Transverse colon (tissue), 4 donors: ENCODE measurements at places on chromosomes 5 and 9. TPM values are rescaled to one million over a fixed set of nuclear protein-coding genes. Genes with fewer than 3 reads are reported as not detected.
A peak's percentile ranks its signal among the peaks of the same experiment; 100 is the strongest.

Gene SLC45A2
- 1.6 TPM for total RNA-seq

Gene SELENOP
- 1,504 TPM for total RNA-seq

Gene IFNA21
- total RNA-seq, result not detected

Gene EIF4E1B
- not detected for total RNA-seq

Gene GGTA1
- 3.5 TPM for total RNA-seq

DNA sequence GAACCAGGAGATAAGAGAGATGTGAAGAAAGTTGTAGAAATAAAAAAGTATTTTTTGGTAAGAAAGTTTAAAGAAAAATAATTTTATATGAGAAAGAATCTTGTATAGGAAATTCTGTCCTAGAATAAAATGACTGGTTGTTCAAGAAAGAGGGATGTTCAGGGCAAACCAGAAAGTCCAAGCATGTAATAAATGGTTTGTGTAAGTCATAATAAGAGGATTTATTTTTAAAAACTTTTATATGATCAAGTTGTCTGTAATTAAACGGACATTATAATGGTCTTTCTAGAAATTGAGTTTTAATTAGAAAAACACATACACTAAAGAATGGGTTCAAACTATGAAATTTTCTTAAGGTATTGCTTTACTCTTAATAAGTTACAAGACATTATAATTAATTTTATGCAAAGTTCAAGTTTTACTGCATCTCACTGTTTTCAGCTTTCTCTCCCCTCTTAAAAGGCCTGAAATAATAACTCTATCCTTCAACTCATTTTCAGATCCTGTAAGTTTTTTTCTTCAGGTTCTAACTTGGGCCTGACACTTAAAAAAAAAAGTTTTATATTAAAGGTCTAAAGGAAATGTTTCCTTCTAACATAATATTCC lies 56.1 kb upstream of the ZNF300 start:
- DNase-seq, result no peak

- no peak for DNase-seq
These were observed 9.7 kb upstream of the OBP2A start for GRCh38 chr9:135536216-135536615.

- DNase-seq, result no peak
These were observed 105.6 kb downstream of the FGF18 start for GRCh38 chr5:171525085-171525484.

DNA sequence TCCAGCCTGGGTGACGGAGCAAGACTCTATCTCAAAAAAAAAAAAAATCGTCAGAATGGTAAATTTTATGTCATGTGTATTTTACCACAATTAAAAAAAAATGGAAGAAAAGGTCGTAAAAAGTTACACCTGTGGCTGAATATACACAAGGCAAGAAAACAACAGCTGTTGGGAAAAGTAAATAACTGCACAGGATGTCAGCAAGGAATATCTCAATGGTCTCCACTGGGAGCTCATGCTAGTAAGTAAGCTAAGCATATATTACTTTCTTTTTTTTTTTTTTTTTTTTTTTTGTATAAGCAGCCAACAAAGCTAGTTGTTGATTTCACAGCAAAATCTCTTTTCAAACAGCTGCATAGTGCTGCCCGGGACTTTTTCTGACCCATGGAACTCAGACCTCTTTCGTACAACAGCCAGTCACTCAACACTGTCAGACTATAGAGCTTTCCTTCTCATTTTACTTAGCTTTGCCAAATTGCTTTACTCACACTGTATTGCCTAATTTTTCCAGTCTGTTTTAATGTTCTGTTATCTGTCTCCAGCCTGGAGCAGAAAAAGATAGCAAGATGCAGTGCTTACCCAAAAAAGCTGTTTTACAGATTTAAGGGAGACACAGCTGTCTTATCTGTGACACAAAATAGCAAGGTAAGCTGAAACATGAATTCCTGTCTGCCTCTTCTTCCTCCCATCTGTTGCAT lies 175.9 kb downstream of the ENC1 start:
- DNase-seq, result no peak

DNA sequence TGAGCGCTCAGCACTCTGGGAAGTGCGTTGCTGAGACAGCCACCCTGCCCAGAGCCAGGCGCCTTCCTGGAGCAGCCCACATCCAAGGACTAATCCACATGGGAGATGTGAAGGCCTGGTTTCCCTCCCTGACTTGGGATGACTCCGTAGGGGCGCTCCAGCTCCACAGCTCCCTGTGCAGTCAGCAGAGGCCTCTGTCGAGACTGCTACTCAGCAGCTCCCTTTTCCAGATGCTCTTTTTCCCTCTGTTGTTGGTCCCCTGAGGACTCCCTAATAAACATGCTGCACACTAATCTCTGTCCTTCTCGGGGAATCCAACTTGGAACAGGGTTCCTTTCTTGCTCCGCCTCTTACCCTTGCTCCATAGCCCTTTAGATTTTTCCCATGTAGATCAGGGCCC lies 237.3 kb downstream of the ZSWIM6 start:
- no peak for DNase-seq

DNA sequence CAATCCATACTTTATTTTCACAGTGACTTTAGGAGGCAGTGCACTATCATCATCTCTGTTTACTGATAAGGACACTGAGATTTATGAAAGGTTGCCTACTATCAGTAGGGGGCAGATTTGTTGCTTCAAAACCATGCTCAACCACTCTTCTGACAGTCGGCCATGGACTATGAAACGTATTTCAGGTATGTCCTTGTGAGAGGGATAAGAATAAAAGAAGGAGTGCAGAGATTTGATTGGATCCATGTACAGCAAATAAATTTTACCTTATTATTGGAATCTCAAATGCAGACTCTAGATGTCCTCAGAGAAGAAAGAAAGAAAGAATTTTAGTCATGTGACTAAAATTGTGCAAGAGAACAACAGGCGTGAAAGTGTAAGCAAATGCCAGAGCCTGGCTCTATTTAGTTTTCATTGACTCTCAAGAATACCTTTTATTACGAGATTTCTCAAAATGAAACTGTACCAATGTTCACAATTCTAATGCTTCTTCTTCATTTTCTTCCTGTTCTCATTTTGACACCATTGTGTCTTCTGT lies 296.6 kb upstream of the RASA1 start:
- DNase-seq, result no peak

DNA sequence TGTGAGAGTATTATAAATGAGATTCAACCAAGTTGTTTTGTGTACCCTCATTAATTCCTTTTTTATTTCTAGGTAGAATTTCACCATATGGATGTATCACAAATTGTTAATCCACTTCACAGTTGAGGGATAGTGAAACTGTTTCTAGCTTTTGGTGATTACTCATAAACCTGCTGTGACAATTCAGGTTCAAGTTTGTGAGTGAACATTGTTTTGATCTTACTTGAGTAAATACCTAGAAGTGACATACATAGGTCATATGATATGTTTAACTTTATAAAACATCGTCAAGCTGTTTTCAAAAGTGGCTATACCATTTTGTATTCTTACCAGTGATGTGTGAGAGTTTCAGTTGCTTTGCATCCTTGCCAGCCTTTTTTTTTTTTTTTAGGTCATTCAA lies 112.9 kb downstream of the CAMK4 start:
- DNase-seq, result no peak

- no peak for DNase-seq
These were observed 181.8 kb upstream of the MVB12B start for GRCh38 chr9:126144603-126145456.

GRCh38 chr5:154359221-154359573 lies 86.6 kb upstream of the SAP30L start:
- no peak for DNase-seq

GRCh38 chr5:634191-634590 lies 22.1 kb downstream of the CEP72 start:
- DNase-seq, result no peak

DNA sequence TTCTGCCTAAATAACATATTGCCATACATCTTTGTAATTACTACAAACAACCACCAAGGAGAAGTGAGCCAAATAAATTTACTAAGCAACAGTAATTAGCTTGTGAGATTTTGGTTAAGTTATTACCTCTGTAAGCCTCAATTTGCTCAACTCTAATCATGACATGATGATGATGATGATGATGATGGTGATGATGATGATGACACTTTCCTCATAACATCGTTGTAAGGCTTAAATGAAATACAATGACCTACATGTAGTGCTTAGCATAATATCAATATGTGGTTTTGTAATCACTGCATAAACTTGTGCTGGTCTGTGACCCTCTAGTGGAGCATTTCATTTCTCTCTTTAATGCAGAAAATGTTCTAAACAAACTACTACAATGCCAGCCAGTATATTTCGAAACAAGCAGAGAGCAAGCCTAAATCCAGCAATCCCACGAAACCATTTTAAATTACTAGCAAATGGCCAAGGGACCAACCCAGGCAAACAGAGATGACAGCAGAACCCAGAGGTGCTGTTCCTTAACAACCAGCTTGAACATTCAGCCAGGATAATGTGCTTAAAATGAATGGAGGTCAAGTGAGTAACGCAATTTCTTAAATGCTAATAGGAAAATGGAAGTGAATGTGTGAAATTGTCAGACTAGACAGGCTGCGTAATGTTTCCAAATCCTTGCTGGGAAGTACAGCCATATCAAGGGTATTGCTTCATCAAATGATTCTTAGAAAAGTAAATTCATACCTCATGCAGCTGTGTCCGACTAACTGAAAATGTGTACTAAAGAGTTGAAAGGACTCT lies 281.9 kb upstream of the PUM3 start:
- no peak for DNase-seq

DNA sequence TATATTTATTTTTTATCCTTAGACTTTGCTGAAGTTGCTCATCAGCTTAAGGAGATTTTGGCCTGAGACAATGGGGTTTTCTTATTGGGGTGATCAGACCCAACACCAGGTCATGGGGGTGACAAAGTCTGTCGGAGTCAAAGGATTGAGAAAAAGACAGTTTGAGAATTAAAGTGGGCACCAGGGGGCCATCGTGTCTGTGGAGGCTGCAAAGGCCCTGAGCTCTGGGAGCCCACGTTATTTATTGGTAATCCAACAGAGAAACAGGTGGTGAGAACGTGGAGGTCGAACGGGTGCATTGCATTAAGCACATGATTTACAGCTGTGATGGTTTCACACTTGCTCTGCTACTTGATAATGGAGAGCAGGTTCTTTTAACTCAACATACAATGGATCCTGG lies 102.5 kb upstream of the CDH10 start:
- no peak for DNase-seq

DNA sequence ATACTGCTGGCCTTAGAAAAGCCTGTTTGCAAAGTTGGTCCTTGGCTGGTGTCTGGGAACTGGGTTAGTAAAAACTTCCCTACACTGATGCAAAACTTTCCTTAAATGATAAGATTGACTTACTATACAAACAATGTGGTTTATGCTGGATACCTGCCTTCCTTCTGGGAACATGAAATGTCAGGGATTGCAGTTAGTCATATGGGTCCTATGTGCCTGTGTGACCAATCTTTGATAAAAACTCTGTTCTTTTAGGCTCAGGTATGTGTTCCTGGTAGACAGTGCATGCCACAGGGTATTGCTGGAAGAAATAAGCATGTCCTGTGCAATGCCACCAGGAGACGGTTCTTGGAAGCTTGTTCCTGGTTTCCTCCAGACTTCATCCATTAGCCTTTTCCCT lies 173.3 kb downstream of the RMI1 start:
- no peak for DNase-seq

DNA sequence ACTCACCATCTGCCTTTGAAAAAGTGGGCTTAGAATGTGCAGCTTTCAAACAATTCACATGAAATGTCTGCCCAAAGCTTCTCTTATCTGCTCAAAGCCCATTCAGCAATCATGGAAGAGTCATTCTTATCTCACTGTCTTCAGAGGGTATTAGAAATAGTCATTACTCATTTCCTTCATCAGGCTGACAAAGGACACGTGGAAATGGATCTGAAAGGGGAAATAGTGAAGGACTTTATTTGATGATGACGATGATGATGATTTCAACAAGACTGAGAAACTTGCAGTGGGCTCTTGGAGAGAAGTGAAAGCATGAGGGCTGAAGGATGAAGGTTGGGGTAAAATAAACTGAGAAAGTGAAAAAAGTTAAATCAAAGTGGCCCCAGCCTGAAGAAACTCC lies 194.3 kb downstream of the SMARCA2 start:
- no peak for DNase-seq

DNA sequence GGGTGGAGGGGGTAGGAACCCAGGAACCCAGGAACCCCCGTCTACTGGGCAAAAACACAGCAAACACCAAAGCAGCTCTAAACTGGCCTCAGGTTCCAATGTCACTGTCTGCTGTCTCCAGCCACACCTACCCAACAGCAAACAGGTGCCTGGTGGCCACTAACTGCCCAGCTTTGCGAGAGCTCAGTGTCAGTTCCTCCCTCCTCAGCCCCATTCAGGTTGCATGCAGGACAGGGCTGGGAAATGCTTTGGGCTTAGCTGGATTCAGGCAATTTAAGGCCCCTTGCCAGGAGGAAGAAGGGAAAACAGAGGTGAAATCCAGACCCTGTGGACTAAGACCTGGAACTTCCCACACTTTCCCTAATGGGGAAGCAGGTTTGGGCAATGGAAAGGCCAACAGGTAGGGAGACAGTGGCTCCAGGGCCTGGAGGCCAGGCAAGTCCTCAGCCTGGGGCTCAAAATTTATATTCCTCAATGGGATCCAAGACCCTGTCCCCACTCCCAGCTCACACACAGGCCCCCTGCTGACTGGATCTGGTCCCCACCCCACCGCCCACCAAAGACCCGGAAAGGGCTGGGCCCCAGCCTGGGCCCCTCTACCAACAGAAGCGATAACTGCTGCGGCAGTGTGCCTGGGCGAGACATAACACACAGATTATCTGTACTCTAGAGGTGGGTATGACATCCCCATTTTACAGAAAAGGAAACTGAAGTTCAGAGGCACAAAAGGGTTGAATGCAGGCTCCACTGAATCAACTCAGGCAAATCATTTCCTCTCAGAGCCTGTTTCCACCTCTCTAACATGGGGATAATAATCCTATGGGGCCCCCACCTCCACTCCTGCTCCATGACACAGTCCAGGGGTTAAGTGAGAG lies 3.5 kb downstream of the EEIG1 start:
- peak; percentile 71 for DNase-seq

GRCh38 chr9:34578241-34579103 lies 11.1 kb downstream of the CNTFR start:
- DNase-seq, result no peak

- DNase-seq, result no peak
These were observed 50.0 kb downstream of the HRH2 start for GRCh38 chr5:175707751-175708375.

DNA sequence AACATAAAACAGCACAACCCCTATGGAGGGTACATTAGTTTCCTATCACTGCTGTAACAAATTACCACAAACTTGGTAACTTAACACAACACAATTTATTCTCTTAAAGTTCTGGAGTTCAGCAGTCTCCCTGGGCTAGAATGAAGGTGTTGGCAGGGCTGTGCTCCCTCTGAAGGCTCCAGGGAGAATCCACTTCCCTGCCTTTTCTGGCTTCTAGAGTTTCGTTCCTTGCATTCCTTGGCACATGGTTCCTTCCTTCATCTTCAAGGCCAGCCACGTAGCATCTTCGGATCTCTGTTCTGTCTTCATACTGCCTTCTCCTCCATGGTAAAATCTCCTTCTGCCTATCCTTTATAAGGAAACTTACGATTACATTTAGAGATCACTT lies 25.0 kb upstream of the GSN start:
- no peak for DNase-seq

GRCh38 chr9:124222109-124222508 lies 35.6 kb upstream of the NEK6 start:
- no peak for DNase-seq

GRCh38 chr9:22100626-22101025 lies 91.5 kb upstream of the CDKN2B start:
- no peak for DNase-seq
